ENCODE measurements at places on chromosomes 12 and 14. TPM values are rescaled to one million over a fixed set of nuclear protein-coding genes. Genes with fewer than 3 reads are reported as not detected.

DNA sequence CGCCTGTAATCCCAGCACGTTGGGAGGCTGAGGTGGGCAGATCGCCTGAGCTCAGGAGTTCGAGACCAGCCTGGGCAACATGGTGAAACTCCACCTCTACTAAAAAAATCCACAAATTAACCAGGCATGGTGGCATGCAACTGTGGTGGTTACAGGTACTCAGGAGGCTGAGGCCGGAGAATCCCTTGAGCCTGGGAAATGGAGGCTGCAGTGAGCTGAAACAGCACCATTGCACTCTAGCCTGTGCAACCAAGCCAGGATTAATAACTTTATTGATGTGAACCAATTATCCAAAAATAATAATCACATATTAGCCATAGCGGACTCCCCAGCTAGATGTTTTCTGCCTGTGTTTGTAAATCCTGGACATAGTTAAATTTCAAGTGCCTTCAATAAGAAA, 1.8 kb upstream of the NUDT4 start:
- no peak for DNase-seq

- no peak for DNase-seq
These were observed 97.7 kb downstream of the RMST start for GRCh38 chr12:97560350-97560749.

DNA sequence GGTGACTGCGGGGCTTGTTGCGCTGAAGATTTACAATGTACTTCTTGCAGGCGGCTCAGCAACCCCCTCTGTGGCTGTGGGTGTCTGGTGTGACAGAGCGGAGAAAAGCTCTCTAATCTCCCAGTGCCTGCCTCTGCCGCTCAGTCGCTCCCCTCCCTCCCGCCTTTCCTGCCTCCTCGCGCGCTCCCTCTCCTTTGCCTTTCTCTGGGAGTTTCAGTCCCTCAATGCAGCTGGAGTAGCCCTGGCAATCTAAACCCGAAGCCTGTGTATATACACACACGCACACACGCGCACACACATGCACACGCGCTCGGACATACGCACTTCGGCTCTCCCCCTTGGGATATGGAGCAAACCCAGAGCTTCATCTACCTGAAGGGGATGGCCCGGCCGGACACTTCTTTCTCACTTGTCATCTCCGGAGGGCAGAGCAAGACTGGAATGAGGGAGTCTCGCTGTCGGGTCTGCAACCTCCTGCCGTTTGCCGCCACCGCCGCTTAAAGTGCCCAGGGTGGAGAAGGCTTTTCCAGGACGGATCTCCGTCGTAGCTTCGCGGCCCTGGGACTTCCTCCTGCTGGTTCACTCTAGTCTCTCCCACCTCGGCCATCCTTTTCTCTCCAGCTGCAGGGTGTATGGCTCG, 599 bp upstream of the TRHDE start:
- no peak for DNase-seq

DNA sequence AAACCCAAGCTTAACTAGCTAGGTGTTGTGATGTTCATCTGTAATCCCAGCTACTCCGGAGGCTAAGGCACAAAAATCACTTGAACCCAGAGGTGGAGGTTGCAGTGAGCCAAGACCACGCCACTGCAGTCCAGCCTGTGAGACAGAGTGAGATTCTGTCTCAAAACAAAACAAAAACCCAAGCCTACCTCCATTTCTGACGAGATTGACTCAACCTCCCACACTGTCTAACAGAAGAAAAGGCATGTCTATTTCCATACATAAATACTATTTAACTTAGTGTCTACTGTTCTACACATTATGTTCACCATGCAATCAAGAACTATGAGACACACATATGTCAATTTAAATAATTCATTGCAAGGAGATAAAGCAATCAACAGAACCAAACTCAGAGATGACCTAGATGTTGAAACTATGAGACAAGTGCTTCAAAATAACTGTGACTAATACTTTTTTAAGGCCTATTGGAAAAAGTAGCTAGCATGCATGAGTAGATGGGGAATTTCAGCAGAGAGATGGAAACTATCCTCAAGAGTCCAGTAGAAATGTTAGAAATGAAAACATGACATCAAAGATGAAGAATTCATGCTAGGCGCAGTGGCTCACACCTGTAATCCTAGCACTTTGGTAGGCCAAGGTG, 75.9 kb upstream of the DHRS4 start:
- DNase-seq = no peak

- DNase-seq = no peak
These were observed 42.8 kb downstream of the FOXN4 start for GRCh38 chr12:109266106-109266879.

DNA sequence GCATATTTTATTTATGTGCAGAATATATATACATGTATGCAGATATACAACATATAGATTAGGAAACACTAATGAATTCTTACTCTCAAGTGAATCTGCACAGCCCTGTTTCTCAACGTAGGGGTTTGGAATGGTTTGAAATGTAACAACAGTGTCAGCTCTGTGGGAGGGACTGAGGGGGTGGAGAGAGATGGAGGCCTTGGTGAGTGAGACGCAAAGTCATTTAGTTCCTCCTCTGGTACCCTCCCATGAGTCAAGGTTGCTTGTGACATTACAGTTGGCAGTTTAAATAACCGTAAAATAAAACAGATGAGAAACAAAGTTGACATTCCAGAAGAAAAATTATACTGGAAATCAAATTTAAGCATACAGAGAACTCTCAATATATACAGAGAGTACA, 313.0 kb upstream of the PRKD1 start:
- no peak for DNase-seq

GRCh38 chr14:105168093-105168420, 519 bp downstream of the JAG2 start:
- no peak for DNase-seq

GRCh38 chr14:55097881-55098560, 31.0 kb upstream of the LGALS3 start:
- no peak for DNase-seq

- DNase-seq = no peak
These were observed 3.0 kb upstream of the TESC start for GRCh38 chr12:117101953-117102799.

DNA sequence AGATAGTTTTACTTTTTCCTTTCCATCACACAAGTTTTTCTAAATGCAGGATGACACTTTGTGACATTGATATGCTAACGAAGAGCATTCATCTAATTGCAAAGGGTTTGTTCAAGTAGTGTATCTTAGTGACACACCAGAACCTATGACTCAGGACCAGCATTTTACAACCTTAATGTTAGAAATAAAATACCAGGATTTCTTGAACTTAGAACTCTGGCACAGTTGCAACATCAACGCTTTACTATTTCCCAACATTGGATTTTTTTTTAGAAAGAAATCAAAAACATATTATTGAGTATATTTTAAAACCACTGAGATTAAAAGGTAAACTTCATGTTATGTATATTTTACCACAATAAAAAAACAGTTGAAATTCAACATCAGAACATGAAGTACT, 17.9 kb upstream of the PLEKHG6 start:
- no peak for DNase-seq

DNA sequence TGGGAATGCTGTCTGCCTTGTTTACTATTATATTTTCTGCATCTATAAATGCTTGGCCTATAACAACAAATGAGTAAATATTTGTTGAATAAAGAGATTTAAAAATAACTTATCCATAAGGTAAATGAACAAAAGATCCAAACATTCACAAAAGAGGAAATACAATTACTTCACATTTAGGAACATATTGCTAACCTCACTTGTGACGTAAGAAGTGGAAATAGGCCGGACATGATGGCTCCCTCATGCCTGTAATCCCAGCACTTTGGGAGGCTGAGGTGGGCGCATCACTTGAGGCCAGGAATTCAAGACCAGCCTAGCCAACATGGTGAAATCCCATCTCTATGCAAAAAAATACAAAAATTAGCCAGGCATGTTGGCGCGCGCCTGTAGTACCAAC, 25.7 kb upstream of the CKAP4 start:
- no peak for DNase-seq

Gene OTUB2
- total RNA-seq = 0.21 TPM

Measured in ascending aorta (tissue), 2 donors.